ENCODE measurements at places on chromosomes 4 and X. TPM values are rescaled to one million over a fixed set of nuclear protein-coding genes. Genes with fewer than 3 reads are reported as not detected.

The RTL5 gene
- 22.1 TPM for polyA plus RNA-seq

- no peak for DNase-seq
Observed at GRCh38 chr4:183011213-183011907, 87.7 kb upstream of the WWC2 start.

The FOXP3 gene
- 0.70 TPM for polyA plus RNA-seq

DNA sequence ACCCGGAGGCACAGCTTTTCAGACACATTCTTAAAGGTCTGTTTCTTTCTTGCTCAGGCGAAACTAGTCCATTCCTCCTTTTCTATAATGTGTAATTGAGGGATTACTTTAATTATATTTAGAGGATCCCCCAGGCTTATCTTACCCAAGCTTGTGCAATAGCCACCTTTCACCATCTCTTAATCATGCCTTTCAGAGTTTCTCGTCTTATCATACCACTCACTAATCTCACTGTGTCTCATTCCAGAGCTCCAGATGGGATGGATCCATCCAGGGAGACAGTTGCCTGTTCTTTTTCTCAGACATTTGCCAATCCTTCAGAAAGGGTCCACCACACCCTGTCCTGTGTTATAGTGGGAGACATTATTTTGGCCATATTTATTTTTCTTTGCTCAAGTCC is 12.5 kb downstream of the SPARCL1 start:
- no peak for DNase-seq

GRCh38 chr4:70844180-70844579 is 4.5 kb upstream of the GRSF1 start:
- DNase-seq: no peak

Measured in renal cortex interstitium (tissue), 15 donors.